ENCODE measurements at places on chromosomes 11 and 22.

DNA sequence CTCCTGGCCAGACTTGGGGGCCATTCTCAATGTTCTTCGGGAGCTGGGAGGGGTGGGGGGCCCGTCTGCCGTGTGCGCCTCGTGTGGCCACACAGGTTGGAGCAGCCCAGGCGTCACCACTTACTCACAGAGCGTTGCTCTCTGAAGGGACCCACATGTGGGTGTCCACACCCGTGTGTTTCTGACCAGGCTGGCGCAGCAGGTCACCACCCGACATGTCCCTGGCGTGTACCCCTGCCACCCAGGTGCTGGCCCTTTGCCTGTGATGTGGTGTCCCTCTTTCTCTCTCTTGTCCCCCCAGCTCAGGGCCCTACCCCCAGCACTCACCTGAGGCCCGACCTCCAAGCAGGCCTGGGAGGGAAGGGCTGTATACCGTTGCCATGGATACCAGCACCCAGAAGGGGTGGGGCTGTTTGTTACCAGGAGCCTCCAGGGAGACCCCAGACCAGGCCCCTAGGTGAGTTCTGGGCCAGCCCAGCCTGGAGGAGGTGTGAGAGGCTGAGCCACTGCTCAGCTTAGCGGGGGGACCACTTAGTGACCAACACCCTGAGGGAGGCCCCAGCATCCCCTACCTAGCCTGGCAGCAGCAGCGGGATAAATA lies 1.4 kb downstream of the LMNTD2 start:
- DNase-seq, result no peak

DNA sequence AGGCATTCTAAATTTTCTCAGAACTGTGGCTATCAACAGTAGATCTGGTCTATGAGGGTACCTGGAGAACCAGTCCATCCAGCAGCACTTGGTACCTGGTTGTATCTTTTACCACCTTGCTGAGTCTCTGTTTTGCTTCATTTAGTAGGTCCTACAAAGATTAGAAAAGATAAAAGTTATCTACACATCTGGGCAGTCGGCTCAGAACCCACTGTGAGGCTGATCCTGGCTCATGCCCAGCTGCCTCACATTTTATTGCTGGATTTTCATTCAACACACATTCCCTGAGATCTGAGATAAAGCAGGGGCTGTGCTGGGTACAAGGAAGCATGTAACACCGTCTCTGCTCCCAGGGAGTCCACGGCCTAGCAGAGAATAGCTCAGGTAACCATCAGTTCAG lies 27.5 kb downstream of the ATP6V1E1 start:
- no peak for DNase-seq

DNA sequence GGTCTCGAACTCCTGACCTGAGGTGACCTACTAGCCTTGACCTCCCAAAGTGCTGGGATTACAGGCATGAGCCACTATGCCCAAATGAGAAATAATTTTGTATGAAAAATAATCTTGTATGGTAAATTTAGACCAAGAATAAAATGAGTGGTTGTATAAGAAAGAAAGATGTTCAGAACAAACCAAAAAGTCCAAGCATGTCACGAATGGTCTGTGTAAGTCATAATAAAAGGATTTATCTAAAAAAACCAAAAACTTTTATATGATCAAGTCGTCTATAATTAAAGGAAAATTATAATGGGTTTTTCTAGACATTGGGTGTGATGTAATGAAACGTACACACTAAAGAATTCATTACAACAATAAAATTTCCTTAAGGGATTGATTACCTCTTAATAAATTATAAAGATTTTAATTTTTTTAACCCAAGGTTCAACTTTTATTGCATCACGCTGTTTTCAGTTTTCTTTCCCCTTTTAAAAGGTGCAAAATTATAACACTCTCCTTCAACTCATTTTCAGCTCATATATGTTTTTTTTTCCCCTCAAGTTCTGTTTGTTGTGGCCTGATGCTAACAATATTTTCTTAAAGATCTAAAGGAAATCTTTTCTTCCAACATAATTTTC lies 8.9 kb upstream of the AQP11 start:
- no peak for DNase-seq

- DNase-seq, result no peak
These were observed 34.8 kb downstream of the MB start for GRCh38 chr22:35582218-35582860.

DNA sequence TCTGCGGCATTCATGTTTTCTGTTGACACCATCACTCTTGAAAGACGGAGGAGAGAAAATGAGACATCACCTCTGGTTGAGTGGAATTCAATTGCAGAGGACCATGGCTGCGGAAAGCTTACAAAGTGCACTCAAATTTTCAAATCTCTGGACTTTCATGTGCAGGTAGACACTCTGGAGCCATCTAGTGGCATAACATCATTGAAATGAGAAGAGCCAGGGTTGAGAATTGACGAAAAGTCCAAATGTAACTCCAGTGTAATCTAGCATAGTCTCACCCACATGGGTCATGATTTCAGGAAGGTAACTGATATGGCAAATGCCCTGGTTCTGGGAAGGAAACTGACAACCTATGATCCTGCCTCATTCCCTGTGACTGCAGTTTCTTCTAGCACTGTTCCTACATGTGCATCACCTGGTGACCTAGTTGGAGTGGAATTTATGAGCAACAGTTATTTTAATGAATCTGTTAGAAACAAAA lies 687.8 kb downstream of the KCNA4 start:
- no peak for DNase-seq

All from activated CD4-positive, alpha-beta T cell treated with anti-CD3 and anti-CD28 coated beads, Interleukin-2, amount 50 U/mL, for 24 hours (primary cell).